Endothelial cell (in vitro differentiated cells): ENCODE measurements at places on chromosomes 1 and 21. TPM values are rescaled to one million over a fixed set of nuclear protein-coding genes. Genes with fewer than 3 reads are reported as not detected.

TACSTD2 gene
- total RNA-seq, result 0.10 TPM

S100A14 gene
- not detected for total RNA-seq

- DNase-seq, result no peak
These were observed 714.9 kb upstream of the CXADR start for GRCh38 chr21:16797966-16798365.

- DNase-seq, result no peak
These were observed 661.1 kb downstream of the NPHP4 start for GRCh38 chr1:5331101-5331500.

- no peak for DNase-seq
These were observed 147.5 kb downstream of the ZC3H11B start for GRCh38 chr1:219465212-219466093.

- no peak for DNase-seq
These were observed 11.3 kb upstream of the SLC1A7 start for GRCh38 chr1:53153752-53154151.

DNA sequence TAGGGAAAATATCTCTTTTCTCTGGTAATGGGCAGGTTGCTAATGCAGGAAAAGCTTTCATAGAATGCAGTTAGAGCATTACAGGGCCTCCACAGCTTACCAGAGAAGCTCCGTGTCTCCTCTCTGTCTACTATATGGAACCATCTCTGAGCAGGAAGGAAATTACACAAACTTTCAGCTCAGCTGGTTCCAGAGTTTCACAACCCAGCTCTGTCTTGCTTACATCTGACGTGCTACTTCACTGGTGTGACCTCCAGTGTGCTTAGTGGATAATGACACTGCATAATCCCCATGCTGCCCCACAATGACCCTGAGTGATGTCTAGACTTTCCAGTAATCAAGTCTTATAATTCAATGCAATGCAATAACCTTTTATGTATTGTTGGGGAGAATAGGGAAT is 4.3 kb upstream of the FGGY start:
- DNase-seq, result no peak

GRCh38 chr1:46445773-46446256 is 43.8 kb upstream of the DMBX1 start:
- DNase-seq, result no peak

GRCh38 chr1:179923029-179923428 is 31.6 kb upstream of the CEP350 start:
- DNase-seq, result no peak

DNA sequence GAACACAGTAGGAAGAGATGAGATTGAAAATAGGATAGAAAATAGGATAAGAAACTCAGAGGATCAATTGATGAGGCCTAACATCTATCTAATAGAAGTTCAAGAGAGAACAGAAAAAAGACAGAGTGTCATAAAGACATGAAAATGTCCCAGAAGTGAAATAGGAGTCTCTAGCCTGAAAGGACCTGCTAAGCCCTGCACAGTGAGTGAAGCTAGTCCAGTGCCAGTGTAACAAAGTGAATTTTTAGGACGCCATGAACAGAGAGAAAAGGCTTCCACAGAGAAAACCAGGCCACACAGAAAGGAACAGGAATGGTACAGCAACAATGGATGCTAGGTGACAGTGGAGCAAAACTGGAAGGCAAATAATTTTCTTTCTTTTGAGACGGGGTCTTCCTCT is 20.3 kb upstream of the LSS start:
- no peak for DNase-seq

GRCh38 chr1:21836010-21836409 is 23.9 kb downstream of the LDLRAD2 start:
- DNase-seq, result no peak
